RWPE2 (cell line): ENCODE measurements at places on chromosomes 7 and 10.

GRCh38 chr7:24750441-24751055 lies 6.7 kb downstream of the GSDME start:
- no peak for DNase-seq

- DNase-seq: no peak
Observed at GRCh38 chr7:1940402-1940786, 270.3 kb downstream of the ELFN1 start.

- DNase-seq: no peak
Observed at GRCh38 chr7:128114806-128115205, 83.6 kb upstream of the LRRC4 start.

DNA sequence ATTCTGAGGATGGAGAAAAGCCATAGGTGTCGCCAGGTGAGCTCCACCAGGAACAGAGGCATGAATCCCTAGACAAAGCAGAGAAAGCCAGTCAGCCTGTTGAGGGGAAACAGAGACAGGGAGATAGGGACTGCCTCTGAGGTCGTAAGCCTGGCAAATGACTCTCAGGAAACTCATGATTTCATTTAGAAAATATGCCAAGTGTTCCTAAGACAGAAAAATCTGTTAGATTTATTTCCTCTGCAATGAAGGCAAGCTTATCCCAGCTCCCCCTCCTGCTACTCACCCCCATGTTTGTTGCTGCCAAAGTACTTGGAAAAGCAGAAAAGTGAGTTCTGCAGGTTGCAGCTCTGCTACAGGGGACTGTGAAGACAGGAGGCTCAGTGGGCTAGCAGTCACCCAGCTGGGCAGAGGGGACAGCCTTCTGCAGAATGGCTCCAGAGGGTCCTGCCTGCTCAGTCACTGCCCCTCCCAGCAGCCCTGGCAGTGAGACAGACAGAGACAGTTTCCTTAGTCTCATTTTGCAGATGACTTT lies 184.3 kb downstream of the ADRA2A start:
- no peak for DNase-seq

DNA sequence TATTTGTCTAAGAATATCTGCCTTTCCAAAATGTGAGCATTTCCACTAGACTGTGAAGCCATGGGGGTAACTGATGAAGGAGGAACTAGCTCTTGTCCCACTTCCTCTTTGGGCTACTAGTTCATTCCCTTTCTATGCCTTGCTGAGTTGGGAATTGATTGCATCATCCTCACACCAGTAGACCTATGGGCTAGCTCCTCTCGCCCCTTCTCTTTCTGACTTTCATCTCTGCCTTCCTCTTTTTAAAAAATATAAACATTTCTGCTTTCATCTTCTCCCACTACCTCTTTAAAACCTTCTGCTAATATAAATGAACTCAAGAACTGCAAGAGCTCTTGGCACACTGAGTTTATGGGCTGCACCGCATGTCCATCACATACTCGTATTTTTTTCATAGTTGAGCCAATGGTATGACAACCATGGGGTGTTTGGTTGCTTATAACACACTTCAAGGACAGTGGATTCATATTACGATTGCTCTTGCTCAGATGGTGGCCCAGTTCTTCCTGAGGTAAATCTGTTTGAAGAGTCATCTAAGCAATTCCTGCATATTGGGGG lies 182.0 kb downstream of the REEP3 start:
- no peak for DNase-seq

DNA sequence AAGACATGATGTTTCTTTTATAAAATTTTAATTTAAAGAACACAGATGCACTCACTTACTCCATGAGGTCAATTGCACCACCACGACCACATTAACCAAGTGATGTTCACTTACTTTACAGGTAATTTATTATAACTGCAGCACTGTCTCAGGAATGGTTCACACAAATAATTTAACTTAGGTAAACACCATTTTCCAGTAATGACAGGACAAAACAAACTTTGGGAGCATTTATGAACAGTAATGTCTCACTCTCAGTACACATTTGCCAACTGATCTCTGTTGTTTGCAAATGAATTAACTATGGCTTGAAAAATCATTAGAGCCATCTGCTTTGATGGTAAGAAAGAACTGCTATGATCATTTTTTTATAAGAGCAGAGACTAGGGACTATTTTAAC lies 150.4 kb downstream of the ETV1 start:
- no peak for DNase-seq

GRCh38 chr7:29102558-29103151 lies 43.7 kb downstream of the CPVL start:
- DNase-seq: no peak
